ENCODE measurements at places on chromosomes 16 and 17.

GRCh38 chr17:1803280-1803679 is 26.4 kb downstream of the SMYD4 start:
- DNase-seq = no peak

DNA sequence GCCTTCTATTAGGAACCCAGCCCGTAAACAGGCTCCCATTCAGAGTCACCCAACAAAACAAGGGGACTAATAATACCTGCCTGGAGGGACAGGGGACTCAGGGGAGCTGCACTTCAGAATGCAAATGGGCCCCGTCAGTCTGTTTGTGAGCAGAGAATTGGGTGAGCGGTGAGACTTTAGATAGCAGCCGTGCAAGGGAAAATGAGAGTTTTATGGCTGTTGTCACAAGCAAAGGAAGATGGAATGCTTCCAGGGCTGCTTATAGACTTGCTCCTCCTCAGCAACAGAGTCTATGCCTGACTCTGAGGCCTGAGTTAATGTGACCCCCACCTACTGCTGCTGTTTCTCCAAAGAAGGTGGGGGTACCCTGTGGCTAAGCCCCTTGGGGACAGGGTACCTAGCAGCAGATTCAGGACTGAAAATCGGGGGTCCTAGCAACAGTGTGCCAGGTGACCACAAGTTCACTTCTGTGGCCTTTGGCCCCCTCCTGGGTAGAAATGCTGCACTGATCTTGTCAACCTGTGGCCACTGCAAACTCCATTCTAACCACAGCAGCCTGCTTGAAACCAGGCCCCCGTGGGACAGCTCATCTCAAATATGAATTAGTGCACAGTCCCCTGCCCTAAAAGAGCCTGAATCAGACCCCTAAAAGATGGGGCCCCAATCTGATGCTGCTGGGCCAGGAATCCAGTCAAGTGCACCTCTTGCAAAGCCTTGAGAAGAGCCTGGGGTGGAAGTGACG is 126.4 kb downstream of the C16orf78 start:
- no peak for DNase-seq

DNA sequence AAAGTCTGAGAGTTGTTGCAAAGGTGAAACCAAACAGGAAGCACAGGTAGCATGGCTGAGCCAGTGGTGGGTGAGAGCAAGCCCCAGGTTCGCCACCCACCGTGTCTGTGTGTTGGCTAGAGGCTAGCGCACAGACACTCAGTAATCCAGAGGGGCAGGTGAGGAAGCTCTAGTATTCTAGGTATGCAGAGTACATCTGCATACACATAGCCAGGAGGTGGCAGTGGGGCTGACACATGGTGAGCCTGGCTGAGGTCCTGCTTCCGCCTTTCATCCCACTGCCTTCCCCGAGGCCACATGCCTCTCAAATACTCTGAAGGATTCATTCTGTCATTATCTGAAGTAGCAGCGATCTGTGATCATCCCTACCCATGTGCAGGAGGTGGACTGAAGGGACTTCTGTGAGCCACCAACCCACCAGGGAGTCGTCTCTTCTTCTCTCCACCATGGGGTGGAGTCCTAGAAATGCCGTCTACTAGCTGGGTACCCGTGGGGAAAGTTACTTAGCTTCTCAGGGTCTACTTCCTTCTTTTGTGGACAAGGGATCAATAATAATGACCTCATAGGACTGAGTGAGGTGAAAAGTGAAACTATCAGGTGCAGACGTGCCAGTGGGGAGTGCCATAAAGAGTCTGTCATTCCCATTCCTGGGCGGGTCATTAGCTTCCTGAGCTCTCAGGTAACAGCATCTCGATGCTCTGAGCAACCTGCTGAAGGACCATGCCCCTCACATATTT is 36.0 kb upstream of the ICAM2 start:
- DNase-seq = no peak

- no peak for DNase-seq
Measured at GRCh38 chr16:2761886-2762583, 9.6 kb downstream of the SRRM2 start.

GRCh38 chr16:81698310-81698641 is 80.8 kb upstream of the PLCG2 start:
- no peak for DNase-seq

Measured in midbrain (tissue), 1 donor.